ENCODE measurements at places on chromosomes 7 and 10.

- no peaks in the 10 kb centered on the region for H3K4me1 ChIP-seq
- DNase-seq = no peak
- no peak overlapping the region for H3K4me3 ChIP-seq
- H3K36me3 ChIP-seq = no peaks in the 10 kb centered on the region
- H3K27ac ChIP-seq = no peak overlapping the region
Measured at GRCh38 chr10:127452568-127452967, 96.5 kb upstream of the NPS start.

GRCh38 chr7:157360483-157361025 lies 23.8 kb downstream of the DNAJB6 start:
- DNase-seq = no peak
- peaks cover 84% of the 10 kb centered on the region for H3K36me3 ChIP-seq
- peaks cover 26% of the 10 kb centered on the region for H3K4me1 ChIP-seq
- H3K27ac ChIP-seq = no peak overlapping the region

GRCh38 chr10:55019439-55019838 lies 218.4 kb upstream of the PCDH15 start:
- no peaks in the 10 kb centered on the region for H3K27me3 ChIP-seq
- no peak for DNase-seq

GRCh38 chr7:98196706-98197605 lies 14.3 kb upstream of the BHLHA15 start:
- peaks cover 30% of the 10 kb centered on the region for H3K4me1 ChIP-seq
- peaks cover 11% of the 10 kb centered on the region for H3K27me3 ChIP-seq
- H3K36me3 ChIP-seq = peaks cover 43% of the 10 kb centered on the region
- H3K27ac ChIP-seq = no peak overlapping the region
- DNase-seq = no peak
- no peak overlapping the region for H3K4me3 ChIP-seq

GRCh38 chr7:36613031-36613614 lies 111.2 kb downstream of the AOAH start:
- H3K36me3 ChIP-seq = no peaks in the 10 kb centered on the region
- H3K4me3 ChIP-seq = no peak overlapping the region
- H3K4me1 ChIP-seq = peaks cover 9% of the 10 kb centered on the region
- DNase-seq = no peak

DNA sequence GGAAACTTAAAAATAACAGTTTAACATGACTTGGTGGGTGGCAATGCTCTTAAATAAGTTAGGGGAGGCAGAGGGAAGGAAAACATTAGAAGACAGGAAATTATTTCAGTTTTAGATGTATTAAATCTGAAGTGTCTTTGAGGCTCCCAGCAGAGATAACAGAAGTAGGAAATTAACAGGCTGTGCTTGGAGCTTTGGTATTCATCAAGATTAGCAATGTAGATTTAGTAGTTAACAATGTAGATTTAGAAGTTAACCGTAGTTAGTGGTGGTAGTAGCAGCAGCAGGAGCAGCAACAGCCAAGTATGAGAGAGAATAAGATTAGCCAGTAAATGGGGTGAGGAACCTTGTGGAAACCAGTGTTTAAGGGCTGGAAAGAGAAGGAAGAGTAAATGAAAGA lies 48.7 kb upstream of the UBN2 start:
- no peak overlapping the region for H3K4me3 ChIP-seq
- no peaks in the 10 kb centered on the region for H3K27me3 ChIP-seq
- no peaks in the 10 kb centered on the region for H3K4me1 ChIP-seq
- H3K36me3 ChIP-seq = peaks cover 23% of the 10 kb centered on the region
- no peak for DNase-seq

DNA sequence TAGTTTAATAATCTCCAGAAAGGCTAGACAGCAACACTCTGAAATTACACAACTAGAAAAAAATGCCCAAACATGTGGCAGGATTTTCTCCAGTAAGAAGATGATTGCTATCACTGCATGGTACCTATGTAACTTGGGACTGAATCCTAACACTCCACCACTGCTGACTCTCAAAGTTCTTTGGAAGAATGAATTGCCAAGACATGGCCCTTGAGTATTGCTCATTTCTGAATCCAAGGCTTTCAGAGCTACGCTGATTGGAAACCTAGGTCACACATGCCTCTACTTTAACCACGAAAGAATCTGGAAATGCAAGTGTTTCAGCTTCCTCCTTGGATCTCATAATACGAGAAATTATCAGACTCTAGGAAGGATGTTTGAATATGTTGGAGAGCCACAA lies 167.5 kb upstream of the CELF2 start:
- H3K4me3 ChIP-seq = no peak overlapping the region
- peaks cover 5% of the 10 kb centered on the region for H3K4me1 ChIP-seq
- H3K27me3 ChIP-seq = peaks cover 35% of the 10 kb centered on the region
- DNase-seq = no peak
- no peak overlapping the region for H3K27ac ChIP-seq

All from activated B cell treated with CpG ODN at 0.5 μM for 24 hours (primary cell).